Liver (tissue), 10 donors: ENCODE measurements at places on chromosomes 7 and 10. TPM values are rescaled to one million over a fixed set of nuclear protein-coding genes. Genes with fewer than 3 reads are reported as not detected.

GRCh38 chr10:82943142-82943541 is 1068.1 kb downstream of the NRG3 start:
- no peaks in the 10 kb centered on the region for H3K36me3 ChIP-seq
- no peaks in the 10 kb centered on the region for H3K27me3 ChIP-seq
- no peak for DNase-seq
- no peak overlapping the region for H3K27ac ChIP-seq
- no peak overlapping the region for H3K4me3 ChIP-seq

Gene KBTBD2
- 29.5 TPM for total RNA-seq

Gene STEAP1
- 37.1 TPM for total RNA-seq

DNA sequence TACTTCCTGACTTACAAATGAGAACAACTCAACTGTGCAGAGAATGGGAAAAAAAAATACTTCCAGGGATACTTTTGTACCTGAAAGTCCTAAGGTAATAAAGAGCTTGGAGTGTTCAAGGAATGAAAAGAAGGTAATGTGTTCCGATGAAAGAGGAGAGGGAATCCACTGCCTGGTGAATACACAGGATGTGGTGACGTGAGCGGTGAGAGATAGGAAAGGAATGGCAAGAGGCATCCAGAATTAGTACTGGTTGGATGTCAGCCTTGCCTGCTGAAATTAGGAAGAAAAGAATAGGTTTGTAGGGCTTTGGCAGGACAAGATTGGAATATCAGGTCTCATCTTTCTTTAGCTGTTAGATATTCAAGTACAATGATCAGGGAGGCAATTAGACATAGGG is 347.7 kb downstream of the POM121L12 start:
- no peak overlapping the region for H3K4me3 ChIP-seq
- H3K4me1 ChIP-seq, result no peaks in the 10 kb centered on the region
- no peak for DNase-seq
- H3K27me3 ChIP-seq, result no peaks in the 10 kb centered on the region
- H3K27ac ChIP-seq, result no peak overlapping the region
- no peaks in the 10 kb centered on the region for H3K36me3 ChIP-seq

GRCh38 chr10:104013489-104013888 is 46.5 kb downstream of the SLK start:
- H3K36me3 ChIP-seq, result peaks cover 8% of the 10 kb centered on the region
- H3K4me1 ChIP-seq, result no peaks in the 10 kb centered on the region
- DNase-seq, result no peak
- no peaks in the 10 kb centered on the region for H3K27me3 ChIP-seq
- no peak overlapping the region for H3K27ac ChIP-seq

Gene ATG9B
- not detected for total RNA-seq

- DNase-seq, result no peak
- no peaks in the 10 kb centered on the region for H3K4me1 ChIP-seq
- no peaks in the 10 kb centered on the region for H3K27me3 ChIP-seq
Measured at GRCh38 chr7:81932936-81933335, 163.1 kb upstream of the HGF start.

Gene SMC3
- 13.1 TPM for total RNA-seq

GRCh38 chr7:35983626-35984025 is 169.4 kb upstream of the EEPD1 start:
- H3K27ac ChIP-seq, result no peak overlapping the region
- H3K36me3 ChIP-seq, result no peaks in the 10 kb centered on the region
- no peaks in the 10 kb centered on the region for H3K4me1 ChIP-seq
- H3K27me3 ChIP-seq, result no peaks in the 10 kb centered on the region
- no peak overlapping the region for H3K4me3 ChIP-seq
- no peak for DNase-seq

- H3K36me3 ChIP-seq, result no peaks in the 10 kb centered on the region
- no peaks in the 10 kb centered on the region for H3K27me3 ChIP-seq
- H3K4me1 ChIP-seq, result peaks cover 4% of the 10 kb centered on the region
- H3K27ac ChIP-seq, result no peak overlapping the region
- DNase-seq, result no peak
- no peak overlapping the region for H3K4me3 ChIP-seq
Measured at GRCh38 chr7:138608275-138608674, 92.9 kb downstream of the SVOPL start.

- no peaks in the 10 kb centered on the region for H3K4me1 ChIP-seq
- H3K27me3 ChIP-seq, result no peaks in the 10 kb centered on the region
- DNase-seq, result no peak
Measured at GRCh38 chr10:65275296-65275695, 1650.5 kb upstream of the LRRTM3 start.

- no peak overlapping the region for H3K27ac ChIP-seq
- H3K36me3 ChIP-seq, result no peaks in the 10 kb centered on the region
- no peaks in the 10 kb centered on the region for H3K27me3 ChIP-seq
- no peak overlapping the region for H3K4me3 ChIP-seq
Measured at GRCh38 chr10:128097783-128098182, 28.4 kb downstream of the MKI67 start.

Gene FANK1
- total RNA-seq, result not detected

- no peak overlapping the region for H3K4me3 ChIP-seq
- H3K27me3 ChIP-seq, result no peaks in the 10 kb centered on the region
- no peaks in the 10 kb centered on the region for H3K36me3 ChIP-seq
- no peaks in the 10 kb centered on the region for H3K4me1 ChIP-seq
- no peak overlapping the region for H3K27ac ChIP-seq
Measured at GRCh38 chr10:61775111-61775510, 112.4 kb downstream of the CABCOCO1 start.

Gene GIMAP1
- total RNA-seq, result 3.8 TPM

DNA sequence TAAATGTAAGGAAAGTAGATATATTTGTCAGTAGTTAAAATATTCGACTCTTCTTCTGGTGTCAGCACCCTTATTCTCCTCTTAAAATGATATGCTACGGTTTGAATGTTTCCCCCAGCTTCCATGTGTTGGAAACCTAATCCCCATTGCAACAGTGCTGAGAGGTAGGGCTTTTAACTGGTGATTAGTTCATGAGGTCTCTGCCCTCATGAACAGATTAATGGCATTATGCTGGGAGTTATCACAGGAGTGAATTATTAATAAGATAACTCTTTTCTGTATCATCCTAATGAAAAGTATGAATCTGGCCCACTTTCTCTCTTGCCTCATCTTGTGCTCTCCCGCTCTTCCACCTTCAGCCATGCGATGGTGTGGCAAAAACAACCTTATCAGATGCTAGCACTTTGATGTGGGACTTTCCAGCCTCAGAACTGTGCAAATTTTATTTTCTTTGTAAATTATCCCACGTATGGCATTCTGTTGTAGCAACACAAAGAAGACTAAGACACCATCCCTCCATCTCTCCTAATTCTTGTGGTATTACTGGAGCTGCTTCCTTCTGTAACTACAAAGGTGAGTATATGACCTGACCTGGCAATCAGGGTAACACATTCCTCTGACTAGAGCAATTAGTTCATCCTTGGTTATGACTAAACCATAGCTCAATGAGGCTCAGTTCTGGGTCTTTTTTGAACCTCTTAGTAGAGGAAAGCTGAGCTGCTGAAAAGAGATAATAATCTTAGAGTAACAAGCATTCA is 171.1 kb upstream of the TMEM196 start:
- no peak overlapping the region for H3K4me3 ChIP-seq
- H3K27me3 ChIP-seq, result no peaks in the 10 kb centered on the region
- no peak overlapping the region for H3K27ac ChIP-seq
- no peak for DNase-seq
- no peaks in the 10 kb centered on the region for H3K36me3 ChIP-seq
- H3K4me1 ChIP-seq, result no peaks in the 10 kb centered on the region

GRCh38 chr10:109743146-109743545 is 180.2 kb downstream of the XPNPEP1 start:
- H3K4me1 ChIP-seq, result no peaks in the 10 kb centered on the region
- no peaks in the 10 kb centered on the region for H3K27me3 ChIP-seq
- H3K27ac ChIP-seq, result no peak overlapping the region
- no peak for DNase-seq
- H3K36me3 ChIP-seq, result no peaks in the 10 kb centered on the region

Gene FBXL15
- total RNA-seq, result 4.4 TPM

DNA sequence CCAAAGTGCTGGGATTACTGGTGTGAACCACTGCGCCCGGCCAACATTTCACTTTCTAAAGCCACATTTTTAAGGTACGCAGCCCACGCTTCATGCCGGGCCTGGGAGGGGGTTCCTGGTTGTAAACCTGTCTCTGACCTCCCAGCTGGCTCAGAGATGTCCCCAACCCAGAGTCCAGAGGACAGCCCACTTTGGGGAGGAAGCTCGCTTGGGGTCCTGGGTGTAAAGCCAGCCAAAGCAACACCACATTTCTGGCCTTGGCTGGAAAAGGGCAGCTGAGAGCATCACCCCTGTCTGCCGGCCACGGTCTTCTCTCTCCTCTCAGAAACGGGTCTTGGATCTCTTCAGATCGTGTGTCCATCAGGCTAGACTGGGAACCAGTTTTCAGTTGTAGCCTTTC is 23.9 kb upstream of the PITRM1 start:
- no peak overlapping the region for H3K4me3 ChIP-seq
- peaks cover 2% of the 10 kb centered on the region for H3K4me1 ChIP-seq
- peak overlapping the region; percentile 11 for H3K27ac ChIP-seq
- no peaks in the 10 kb centered on the region for H3K27me3 ChIP-seq

Gene PHF14
- 15.2 TPM for total RNA-seq

GRCh38 chr10:33145451-33146188 is 187.6 kb upstream of the ITGB1 start:
- DNase-seq, result no peak
- no peaks in the 10 kb centered on the region for H3K4me1 ChIP-seq
- H3K4me3 ChIP-seq, result no peak overlapping the region

DNA sequence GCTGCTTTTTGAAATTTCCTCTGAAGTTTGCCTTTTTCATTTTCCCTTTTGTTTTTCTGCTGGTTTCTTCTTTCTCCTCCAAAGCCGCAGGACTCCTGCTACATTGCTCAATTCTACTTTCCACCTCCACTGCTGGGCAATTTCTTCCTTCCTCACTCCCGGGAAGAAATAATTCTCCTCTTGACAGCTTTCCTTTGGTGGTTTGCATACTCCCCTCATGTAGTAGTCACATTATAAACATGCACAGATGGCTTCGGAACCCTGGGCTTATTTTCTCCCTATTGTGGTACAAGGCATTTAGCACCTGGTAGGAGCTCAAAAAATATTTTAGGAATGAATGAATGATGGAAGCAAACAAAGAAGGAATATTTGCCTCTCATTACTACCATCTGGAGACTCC is 977.2 kb downstream of the LRMDA start:
- DNase-seq, result no peak
- H3K27me3 ChIP-seq, result no peaks in the 10 kb centered on the region
- H3K36me3 ChIP-seq, result no peaks in the 10 kb centered on the region
- H3K4me1 ChIP-seq, result no peaks in the 10 kb centered on the region
- H3K4me3 ChIP-seq, result no peak overlapping the region

DNA sequence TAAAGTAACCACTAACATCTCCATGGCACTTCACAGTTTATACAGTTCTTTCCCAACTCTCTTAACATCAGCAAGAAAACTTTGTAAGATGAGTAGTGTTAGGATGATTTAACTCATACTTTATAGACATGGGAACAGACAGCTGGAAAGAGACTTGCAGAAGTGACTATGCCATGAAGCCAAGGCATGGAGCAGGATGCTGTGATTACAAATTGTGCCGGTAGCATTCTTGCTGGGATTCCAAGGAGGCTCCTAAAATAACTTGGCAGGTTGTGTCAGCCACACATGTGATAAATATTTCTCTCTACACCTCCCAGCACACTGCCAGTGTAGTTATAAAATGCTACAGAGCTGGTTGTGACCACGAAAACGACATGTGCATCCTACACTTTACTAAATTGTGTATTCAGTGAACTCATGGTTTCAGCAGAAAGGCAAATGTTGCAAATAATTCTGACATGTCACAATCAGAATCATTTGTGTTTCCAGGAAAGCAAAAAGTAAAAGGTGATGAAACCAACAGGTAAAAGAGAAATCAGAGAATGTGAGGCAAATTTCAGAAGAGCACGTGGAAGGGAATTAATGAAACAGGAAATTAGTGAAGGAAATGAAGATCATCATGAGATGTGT is 5.6 kb upstream of the CYP3A4 start:
- H3K27me3 ChIP-seq, result no peaks in the 10 kb centered on the region

Gene ALKBH4
- total RNA-seq, result 6.9 TPM

DNA sequence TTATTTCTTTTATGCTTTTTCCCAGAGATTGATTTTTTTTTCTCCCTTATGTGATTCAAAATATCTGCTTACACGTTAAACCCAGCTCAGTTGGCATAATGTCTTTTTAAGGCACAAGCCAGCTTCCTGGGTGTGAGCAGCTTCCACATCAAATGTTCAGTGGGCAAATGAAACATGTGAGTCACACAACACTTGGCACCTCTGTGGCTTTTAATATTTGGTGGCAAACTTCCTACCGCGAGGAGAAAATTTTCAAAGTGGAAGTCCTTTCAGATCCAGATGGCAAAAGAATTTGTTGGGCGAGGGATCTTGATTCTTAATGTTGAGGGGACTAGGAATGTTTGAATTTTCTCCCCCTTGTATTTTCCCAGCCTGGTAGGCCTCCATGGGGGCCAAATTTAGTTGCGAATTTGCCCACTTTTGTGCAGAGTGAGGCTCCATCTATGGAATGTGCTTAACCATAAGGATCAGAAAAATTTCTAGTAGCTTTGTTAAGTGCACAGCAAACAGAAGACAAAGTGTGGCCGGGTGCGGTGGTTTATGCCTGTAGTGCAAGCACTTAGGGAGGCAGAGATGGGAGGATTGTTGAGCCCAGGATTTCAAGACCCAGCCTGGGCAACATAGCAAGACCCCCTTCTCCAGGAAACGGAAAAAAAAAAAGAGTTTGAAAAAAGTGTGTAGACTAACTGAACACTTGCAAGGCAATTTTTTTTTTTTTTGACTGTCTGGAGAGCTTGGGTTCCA is 31.0 kb downstream of the CUX1 start:
- H3K4me1 ChIP-seq, result no peaks in the 10 kb centered on the region
- no peaks in the 10 kb centered on the region for H3K27me3 ChIP-seq
- H3K27ac ChIP-seq, result no peak overlapping the region
- H3K4me3 ChIP-seq, result no peak overlapping the region
- DNase-seq, result no peak

- H3K27me3 ChIP-seq, result no peaks in the 10 kb centered on the region
- no peak overlapping the region for H3K4me3 ChIP-seq
- H3K36me3 ChIP-seq, result peaks cover 27% of the 10 kb centered on the region
- H3K4me1 ChIP-seq, result peaks cover 5% of the 10 kb centered on the region
Measured at GRCh38 chr7:105102557-105103352, 88.8 kb downstream of the KMT2E start.

DNA sequence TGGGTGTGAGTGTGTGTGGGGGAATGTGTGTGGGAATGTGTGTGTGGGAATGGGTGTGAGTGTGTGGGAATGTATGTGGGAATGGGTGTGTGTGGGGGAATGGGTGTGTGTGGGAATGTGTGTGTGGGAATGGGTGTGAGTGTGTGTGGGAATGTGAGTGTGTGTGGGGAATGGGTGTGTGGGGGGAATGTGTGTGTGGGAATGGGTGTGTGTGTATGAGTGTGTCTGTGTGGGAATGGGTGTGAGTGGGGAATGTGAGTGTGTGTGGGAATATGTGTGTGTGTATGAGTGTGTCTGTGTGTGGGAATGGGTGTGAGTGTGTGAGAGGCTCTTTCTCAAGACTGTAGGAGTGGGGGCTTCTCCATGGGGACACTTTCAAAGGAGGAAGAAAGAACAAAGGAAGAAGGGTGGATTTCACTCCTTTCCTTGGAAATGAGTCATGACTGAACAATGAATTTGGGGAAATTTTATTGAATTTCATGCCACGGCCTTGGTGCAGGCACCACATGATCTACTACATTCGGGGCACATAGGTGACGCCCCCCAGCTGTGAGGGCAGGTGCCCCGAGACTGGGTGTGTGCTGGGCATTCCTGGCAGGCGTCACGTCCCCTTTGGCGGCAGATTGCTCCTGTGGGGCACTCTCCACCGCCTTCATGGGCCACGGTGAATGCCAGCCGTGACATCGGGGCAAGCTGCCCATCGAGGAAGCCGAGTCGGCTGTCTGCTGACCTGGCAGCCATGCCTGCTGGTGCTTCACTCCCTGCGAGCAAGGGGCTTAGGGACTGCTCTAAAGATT is 88.8 kb upstream of the INSIG1 start:
- no peaks in the 10 kb centered on the region for H3K36me3 ChIP-seq
- H3K4me1 ChIP-seq, result no peaks in the 10 kb centered on the region
- DNase-seq, result no peak
